Esophagus squamous epithelium (tissue), 5 donors: ENCODE measurements at places on chromosomes 6 and 20.

GRCh38 chr6:119250036-119250435 lies 99.5 kb downstream of the MAN1A1 start:
- no peak overlapping the region for H3K4me3 ChIP-seq
- no peak overlapping the region for H3K27ac ChIP-seq
- H3K36me3 ChIP-seq: peaks cover 24% of the 10 kb centered on the region
- H3K27me3 ChIP-seq: no peaks in the 10 kb centered on the region

DNA sequence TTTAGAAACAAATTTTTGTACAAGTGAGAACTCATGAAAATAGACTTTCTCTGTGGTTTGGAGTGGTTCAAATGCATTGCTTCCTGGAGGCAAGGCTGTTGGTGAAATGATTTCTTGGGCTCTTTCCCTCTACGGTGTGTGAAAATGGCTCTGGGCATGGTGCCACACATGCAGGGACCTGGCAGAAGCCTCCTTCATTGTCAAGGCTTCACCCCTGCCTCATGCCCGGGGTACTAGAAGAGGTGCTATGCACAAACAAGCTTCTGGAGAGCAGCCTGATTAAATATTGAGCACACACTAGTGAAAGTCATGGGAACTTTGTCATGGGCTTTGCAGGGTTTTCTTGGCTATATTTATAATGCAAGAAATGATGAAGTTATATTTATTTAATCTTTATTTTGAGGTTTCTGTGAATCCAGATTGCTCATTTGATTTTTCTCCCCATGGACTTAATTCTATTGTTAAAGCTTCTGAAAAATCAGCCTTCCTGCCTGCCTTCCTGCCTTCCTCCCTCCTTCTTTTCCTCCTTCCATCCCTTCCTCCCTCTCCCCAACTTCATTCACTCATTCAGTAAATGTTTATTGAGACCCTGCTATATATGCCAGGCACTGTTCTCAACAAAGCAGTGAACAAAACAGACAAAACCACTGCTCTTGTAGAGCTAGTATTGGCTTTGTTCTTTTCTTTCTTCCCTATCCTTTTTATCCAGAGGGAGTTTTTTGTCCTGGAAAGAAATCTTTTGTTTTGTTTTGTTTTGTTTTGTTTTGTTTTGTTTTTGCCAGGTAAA lies 21.0 kb downstream of the C6orf89 start:
- DNase-seq: no peak
- H3K4me3 ChIP-seq: no peak overlapping the region

DNA sequence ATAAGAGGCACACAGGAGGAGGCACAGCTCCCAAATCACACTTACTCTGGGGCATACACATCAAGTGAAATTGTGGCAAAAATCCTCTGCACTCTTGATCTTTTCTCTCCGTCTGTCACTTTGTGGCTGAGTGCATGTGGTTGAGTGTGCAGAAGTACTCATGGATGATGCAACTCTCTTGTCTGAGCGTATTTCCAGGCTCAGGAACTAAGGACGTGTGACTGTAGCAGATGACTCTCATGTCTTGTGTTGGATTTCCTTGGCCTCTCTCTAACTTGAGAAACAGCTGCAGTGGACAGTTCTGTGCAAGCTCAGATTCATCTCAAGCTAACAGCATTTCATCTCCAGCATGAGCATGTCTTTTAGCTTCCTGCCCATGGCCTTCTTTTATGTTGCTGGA lies 245.4 kb upstream of the FLRT3 start:
- no peak for DNase-seq
- H3K36me3 ChIP-seq: no peaks in the 10 kb centered on the region
- H3K4me1 ChIP-seq: peaks cover 4% of the 10 kb centered on the region
- H3K27ac ChIP-seq: no peak overlapping the region
- no peak overlapping the region for H3K4me3 ChIP-seq

- no peaks in the 10 kb centered on the region for H3K27me3 ChIP-seq
- H3K27ac ChIP-seq: no peak overlapping the region
- no peak overlapping the region for H3K4me3 ChIP-seq
- H3K4me1 ChIP-seq: no peaks in the 10 kb centered on the region
- no peak for DNase-seq
These were observed 10.5 kb downstream of the SOX4 start for GRCh38 chr6:21604081-21604480.

GRCh38 chr6:93894521-93894920 lies 475.2 kb upstream of the EPHA7 start:
- H3K4me1 ChIP-seq: no peaks in the 10 kb centered on the region
- H3K27me3 ChIP-seq: no peaks in the 10 kb centered on the region
- H3K4me3 ChIP-seq: no peak overlapping the region
- H3K36me3 ChIP-seq: no peaks in the 10 kb centered on the region
- no peak for DNase-seq
- H3K27ac ChIP-seq: no peak overlapping the region

GRCh38 chr20:62643521-62644043 lies 1.3 kb downstream of the SLCO4A1 start:
- H3K4me1 ChIP-seq: peaks cover 62% of the 10 kb centered on the region
- peaks cover 5% of the 10 kb centered on the region for H3K27me3 ChIP-seq
- peak overlapping the region; percentile 93 for H3K27ac ChIP-seq
- peak overlapping the region; percentile 69 for H3K4me3 ChIP-seq
